ENCODE measurements at places on chromosomes 16 and 17.

GRCh38 chr17:11780621-11781020, 182.4 kb downstream of the DNAH9 start:
- DNase-seq = no peak

GRCh38 chr16:57165938-57166337, 19.9 kb downstream of the PSME3IP1 start:
- no peak for DNase-seq

DNA sequence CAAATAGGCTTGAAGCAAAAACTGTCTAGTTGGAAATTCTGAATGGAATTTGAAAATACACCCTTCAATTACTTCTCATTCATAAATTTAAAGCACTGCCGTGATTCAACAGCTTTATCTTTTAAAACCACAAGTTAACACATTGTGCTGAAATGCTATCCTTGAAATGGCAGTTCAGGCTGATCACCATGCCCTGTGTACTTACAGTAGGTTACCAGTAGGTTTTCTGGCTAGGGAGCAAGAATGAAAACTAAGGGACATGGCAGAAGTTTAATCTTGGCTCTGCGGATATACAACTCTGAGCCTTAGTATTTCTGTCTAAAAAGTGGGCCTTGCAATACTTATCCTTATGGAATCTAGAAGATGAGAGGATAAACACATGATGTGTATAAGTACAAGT, 28.0 kb downstream of the NXPH3 start:
- DNase-seq = no peak

- DNase-seq = no peak
Observed at GRCh38 chr17:21425736-21426135, 49.6 kb downstream of the KCNJ12 start.

DNA sequence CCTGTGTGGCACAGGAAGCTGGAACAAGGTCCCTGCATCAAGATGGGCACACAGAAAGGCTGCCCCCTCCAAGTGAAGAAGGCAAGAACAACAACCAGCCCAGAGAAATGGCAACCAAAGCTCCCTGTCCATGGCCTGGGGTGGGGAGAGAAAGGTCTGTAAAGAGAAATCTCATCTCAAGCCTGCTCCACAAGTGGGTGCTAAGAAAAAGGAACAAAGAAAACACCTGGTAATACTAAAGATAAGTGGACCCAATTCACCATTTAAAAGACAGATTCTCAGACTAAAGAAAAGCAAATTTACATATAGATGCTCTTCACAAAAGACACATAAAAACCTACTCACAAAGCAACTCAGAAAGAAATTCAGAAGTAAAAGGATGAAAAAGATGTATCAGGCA, 107.4 kb downstream of the PARN start:
- DNase-seq = no peak

- no peak for DNase-seq
Observed at GRCh38 chr16:87976665-87977064, 25.4 kb downstream of the BANP start.

GRCh38 chr17:66858226-66859083, 23.5 kb downstream of the CACNG5 start:
- no peak for DNase-seq

DNA sequence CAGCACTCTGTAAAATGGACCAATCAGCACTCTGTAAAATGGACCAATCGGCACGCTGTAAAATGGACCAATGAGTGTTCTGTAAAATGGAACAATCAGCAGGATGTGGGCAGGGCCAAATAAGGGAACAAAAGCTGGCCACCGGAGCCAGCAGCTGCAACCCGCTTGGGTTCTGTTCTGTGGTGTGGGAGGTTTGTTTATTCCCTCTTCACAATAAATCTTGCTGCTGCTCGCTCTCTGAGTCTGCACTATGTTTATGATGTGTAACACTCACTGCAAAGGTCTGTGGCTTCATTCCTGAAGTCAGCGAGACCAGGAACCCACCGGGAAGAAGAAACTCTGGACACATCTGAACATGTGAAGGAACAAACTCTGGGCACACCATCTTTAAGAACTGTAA, 20.5 kb downstream of the TMEM100 start:
- DNase-seq = no peak

- no peak for DNase-seq
Observed at GRCh38 chr17:47894498-47895346, 1.3 kb upstream of the SP2 start.

GRCh38 chr16:50655558-50656055, 25.5 kb downstream of the SNX20 start:
- no peak for DNase-seq

DNA sequence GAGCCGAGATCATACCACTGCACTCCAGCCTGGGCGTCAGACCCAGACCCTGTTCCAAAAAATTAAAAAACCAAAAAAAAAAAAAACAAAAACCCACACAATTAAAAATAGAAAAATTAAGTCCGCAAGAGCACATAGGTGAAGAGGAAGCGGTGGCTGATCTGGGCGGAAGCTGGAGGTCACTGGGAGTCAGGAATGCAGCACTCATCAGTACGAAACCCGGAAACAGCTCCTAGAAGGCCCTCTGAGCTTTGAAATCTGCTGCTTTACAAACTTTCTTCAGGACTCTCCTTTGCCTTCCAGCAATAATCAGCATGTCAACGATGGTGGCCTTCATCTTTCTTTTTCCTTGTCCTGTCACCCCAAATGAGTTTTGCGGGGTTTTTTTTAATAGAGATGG, 29.5 kb downstream of the TRAP1 start:
- DNase-seq = no peak

GRCh38 chr16:23519282-23519681, 9.0 kb upstream of the GGA2 start:
- DNase-seq = no peak

- DNase-seq = peak; percentile 61
Observed at GRCh38 chr17:80605326-80606066, 60.9 kb downstream of the RPTOR start.

GRCh38 chr17:3401786-3402185, 3.6 kb upstream of the OR1E1 start:
- DNase-seq = no peak

- no peak for DNase-seq
Observed at GRCh38 chr17:69802045-69802740, 272.8 kb upstream of the KCNJ16 start.

DNA sequence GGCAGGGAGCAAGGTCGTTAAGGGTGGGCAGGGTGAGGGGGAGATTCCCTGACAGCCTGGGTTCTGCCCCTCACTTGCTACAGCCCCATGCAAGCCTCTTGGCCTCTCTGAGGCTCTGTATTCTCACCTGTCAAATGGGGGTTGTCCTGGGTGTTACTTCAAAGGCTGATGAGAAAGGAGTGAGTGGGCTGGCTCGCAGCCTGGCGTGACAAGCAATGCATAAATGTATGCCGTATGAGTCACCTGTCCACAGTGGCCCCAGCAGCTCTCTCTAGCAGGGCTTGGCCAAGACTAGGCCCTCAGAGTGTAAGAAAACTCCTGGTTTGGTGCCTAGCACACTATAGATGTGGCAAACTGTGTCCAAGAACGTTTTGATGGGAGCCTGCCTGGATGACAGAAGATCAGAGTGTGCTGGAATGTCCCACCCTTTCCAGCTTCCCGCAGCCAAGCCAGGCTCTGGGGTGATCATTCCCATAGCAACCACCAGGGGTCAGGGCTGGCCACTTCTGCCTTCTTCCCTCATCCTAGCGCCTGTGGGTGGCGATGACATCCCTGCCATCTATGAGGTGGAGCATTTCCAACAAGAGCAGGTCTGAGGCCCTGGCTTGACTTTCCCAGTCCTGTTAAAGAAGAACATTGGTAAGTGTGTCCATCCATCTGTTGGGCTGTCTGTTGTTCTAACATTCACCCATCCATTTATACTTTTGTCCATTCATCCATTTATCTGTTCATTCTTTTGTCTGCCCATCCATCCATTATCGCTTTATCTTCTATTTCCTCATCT, 37.2 kb upstream of the ADGRG1 start:
- DNase-seq = peak; percentile 73

DNA sequence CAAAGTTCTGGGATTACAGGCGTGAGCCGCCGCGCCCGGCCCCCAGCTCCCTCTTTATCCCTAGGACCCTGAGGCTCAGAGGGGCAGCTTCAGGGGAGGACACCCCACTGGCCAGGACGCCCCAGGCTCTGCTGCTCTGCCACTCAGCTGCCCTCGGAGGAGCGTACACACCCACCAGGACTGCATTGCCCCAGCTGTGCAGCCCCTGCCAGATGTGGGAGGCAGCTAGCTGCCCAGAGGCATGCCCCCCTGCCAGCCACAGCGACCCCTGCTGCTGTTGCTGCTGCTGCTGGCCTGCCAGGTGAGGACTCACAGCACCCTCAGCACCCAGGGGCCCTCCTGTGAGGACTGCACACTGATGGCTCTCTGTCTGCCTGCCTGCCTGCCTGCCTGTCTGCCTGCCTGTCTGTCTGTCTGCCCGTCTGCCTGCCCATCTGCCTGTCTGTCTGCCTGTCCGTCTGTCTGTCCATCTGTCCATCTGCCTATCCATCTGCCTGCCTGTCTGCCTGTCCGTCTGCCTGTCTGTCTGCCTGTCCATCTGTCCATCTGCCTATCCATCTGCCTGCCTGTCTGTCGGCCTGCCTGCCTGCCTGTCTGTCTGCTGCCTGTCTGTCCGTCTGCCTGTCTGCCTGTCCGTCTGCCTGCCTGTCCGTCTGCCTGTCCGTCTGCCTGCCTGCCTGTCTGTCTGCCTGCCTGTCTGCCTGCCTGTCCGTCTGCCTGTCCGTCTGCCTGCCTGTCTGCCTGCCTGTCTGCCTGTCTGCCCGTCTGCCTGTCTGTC, 5.0 kb downstream of the GCGR start:
- no peak for DNase-seq

DNA sequence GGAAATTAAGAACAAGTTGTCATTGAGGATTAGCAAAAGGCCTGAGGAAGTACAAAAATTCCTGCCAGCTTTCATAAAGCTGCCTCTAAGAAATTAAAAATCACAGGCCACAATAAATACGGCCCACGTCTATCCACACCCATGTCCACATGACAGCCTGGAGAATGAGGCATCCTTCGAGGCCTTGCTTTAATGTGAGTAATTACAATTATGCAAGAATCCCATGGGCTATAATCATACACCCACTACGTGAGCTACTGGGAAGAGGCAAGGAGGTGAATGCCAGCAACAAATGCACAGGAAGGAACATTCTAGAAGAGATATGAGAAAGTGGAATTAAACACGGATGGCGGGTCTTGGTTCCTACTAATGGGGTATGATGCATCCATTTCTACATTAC, 65.4 kb upstream of the ZFHX3 start:
- no peak for DNase-seq

- no peak for DNase-seq
Observed at GRCh38 chr16:50607447-50607846, 59.3 kb downstream of the NKD1 start.

DNA sequence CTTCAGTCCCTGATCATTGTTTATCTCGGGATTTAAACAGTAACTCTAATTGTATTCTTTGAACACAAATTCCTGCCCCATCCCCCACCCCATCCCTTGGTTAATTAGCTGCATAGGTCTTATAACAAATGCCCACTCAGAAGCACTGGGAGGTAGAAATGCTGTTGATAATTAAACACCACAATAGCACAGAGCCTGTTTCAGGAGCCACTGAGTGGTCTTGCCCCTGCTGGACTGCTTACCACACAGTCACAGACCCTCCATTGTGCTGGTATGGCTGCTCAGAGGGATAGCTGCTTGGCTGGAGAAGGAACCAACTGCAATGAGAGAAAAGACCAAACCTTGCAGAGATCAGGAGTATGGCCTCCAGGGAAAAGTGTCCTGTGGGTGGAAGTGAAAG, 214.1 kb downstream of the ANKFN1 start:
- no peak for DNase-seq

GRCh38 chr16:17776465-17776864, 305.7 kb upstream of the XYLT1 start:
- no peak for DNase-seq

GRCh38 chr17:73436954-73437353, 125.2 kb upstream of the CDC42EP4 start:
- DNase-seq = no peak

DNA sequence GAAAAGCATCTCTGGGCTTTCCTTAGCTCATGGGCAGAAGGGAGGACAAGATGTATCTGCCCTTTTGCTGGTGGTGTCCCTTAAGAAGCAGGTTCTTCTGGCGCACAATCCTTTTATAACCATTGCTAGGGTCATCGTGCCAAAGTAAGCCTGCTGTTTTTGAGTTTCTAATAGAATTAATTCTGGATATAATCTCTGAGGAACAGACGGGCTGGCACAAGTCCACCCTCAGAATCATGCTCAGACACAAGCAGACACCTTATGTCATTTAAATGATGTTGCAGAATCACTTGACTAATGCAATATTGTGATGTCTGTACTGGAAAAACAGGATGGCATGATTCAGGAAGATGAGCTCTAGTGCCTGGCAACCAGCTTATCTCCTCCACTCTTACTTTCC, 18.8 kb upstream of the MMD start:
- DNase-seq = no peak

GRCh38 chr17:72984926-72985325, 107.6 kb downstream of the SLC39A11 start:
- no peak for DNase-seq

DNA sequence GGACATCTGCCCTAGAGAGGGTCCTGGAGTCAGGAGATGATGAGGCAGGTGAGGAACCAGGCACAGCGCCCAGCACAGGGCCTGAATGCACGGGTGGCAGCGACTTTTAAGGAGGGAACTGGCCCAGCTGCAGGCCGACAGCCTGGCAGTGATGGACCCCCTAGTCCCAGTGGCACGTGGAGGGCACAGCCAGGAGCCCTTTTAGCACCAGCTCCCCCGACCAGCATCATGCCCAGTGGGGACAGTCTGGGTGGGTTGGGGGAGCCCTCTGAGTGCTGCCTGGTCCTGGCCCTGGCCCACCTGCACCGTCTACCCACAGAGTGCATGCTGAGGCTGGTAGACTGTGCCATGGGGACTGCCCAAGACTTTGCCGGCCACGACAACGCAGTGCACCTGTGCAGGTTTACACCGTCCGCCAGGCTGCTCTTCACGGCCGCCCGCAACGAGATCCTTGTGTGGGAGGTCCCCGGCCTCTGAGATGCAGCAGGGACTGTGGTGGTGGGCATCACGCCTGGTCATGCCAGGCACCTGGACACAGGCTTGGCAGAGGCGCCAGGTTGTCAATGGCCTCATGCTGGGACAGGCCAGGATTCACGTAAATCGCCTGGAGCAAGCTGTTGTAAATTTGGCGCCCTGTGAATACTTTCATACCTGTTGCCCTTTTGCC, 686 bp upstream of the RHOT2 start:
- DNase-seq = no peak

DNA sequence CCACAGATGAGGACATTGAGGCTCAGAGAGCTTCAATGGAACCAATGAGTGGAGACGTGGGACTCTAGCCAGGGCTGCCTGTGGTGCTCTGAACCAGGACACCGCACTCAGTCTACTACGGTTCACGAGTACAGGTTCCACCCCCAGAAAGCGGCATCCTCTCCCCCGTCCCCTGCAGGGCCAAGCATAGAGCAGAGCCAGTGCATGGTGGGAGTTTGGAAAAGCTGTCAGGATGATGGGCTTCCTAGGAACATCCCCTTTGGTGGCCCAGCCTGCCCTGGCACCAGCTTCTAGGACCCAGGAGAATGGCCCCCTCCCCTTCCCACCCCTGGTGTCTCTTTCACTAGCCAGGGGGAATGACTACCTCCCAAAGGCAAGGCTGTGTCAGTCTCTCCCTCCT, 8.4 kb downstream of the ZNF319 start:
- DNase-seq = no peak

GRCh38 chr17:76139801-76140660, 1.0 kb downstream of the FOXJ1 start:
- DNase-seq = peak; percentile 55
